HT1080 (cell line): ENCODE measurements at places on chromosomes 11 and 22. TPM values are rescaled to one million over a fixed set of nuclear protein-coding genes. Genes with fewer than 3 reads are reported as not detected.

Gene CACNA1I
- not detected in 2 replicates for total RNA-seq

Gene CNIH2
- 1.5 and 2.6 TPM in 2 replicates for total RNA-seq

Gene POLR2L
- 537 and 672 TPM in 2 replicates for total RNA-seq

Gene RHOD
- not detected in 2 replicates for total RNA-seq

Gene SBF2
- 23.1 and 33.9 TPM in 2 replicates for total RNA-seq

Gene KCNJ4
- 0.40 and 0.45 TPM in 2 replicates for total RNA-seq

Gene SLC22A9
- not detected in 2 replicates for total RNA-seq

Gene RPS19BP1
- total RNA-seq = 286 and 318 TPM in 2 replicates

Gene NEFH
- not detected in 2 replicates for total RNA-seq

Gene SYCE3
- not detected in 2 replicates for total RNA-seq

Gene OR5A2
- not detected in 2 replicates for total RNA-seq

Gene DBX1
- not detected in 2 replicates for total RNA-seq

Gene TMEM191B
- 0.10 and 0.51 TPM in 2 replicates for total RNA-seq

Gene SEZ6L
- total RNA-seq = not detected in 2 replicates

Gene OR52A1
- total RNA-seq = not detected in 2 replicates

Gene GRM5
- 0.34 and 0.47 TPM in 2 replicates for total RNA-seq

Gene VWA5A
- total RNA-seq = 0.70 and 1.4 TPM in 2 replicates

Gene NRXN2
- 0.42 TPM in 1 of 2 replicates, not detected in the other for total RNA-seq

Gene PTDSS2
- total RNA-seq = 24.7 and 29.7 TPM in 2 replicates

Gene MUC5AC
- not detected in 2 replicates for total RNA-seq

Gene GAL
- total RNA-seq = not detected in 2 replicates

Gene KCNJ11
- 0.33 and 0.82 TPM in 2 replicates for total RNA-seq

Gene OR6T1
- total RNA-seq = not detected in 2 replicates

Gene NPTXR
- 2.6 and 2.9 TPM in 2 replicates for total RNA-seq

Gene RIC3
- not detected in 2 replicates for total RNA-seq

Gene ADM
- total RNA-seq = not detected in 2 replicates

Gene UPK2
- total RNA-seq = not detected in 2 replicates

Gene VPREB3
- total RNA-seq = not detected in 2 replicates

Gene MIAT
- total RNA-seq = 0.07 and 0.10 TPM in 2 replicates

Gene PACSIN3
- 57.4 and 64.6 TPM in 2 replicates for total RNA-seq

Gene TSGA10IP
- total RNA-seq = 0.05 TPM in 1 of 2 replicates, not detected in the other
